ENCODE measurements at places on chromosomes 13 and 19.

GRCh38 chr13:30394751-30395191 is 27.5 kb upstream of the UBE2L5 start:
- no peak for DNase-seq

DNA sequence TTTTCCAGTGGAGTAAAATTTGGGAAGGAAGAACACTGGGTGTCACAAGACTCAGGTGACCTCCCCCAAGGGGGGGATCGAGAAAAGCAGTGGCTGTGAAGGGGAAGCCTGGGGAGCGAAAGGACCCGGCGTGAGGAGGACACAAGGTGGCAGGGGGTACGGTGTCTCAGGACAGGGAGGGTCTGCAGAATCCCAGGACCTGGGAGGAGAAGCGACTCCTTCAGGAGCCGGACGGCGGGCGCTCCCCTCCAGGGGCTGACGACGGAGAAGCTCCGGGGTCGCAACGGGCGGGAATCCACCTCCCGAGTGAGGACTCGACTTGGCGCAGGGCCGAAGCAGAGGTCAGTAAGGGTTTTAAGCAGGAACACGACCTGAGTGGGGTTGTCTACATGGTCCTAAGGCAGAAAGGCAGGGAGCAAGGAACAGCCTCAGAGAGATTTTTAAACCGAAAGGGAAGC is 529 bp downstream of the ZNF836 start:
- no peak for DNase-seq

GRCh38 chr13:39144941-39145533 is 106.8 kb downstream of the NHLRC3 start:
- DNase-seq, result no peak

DNA sequence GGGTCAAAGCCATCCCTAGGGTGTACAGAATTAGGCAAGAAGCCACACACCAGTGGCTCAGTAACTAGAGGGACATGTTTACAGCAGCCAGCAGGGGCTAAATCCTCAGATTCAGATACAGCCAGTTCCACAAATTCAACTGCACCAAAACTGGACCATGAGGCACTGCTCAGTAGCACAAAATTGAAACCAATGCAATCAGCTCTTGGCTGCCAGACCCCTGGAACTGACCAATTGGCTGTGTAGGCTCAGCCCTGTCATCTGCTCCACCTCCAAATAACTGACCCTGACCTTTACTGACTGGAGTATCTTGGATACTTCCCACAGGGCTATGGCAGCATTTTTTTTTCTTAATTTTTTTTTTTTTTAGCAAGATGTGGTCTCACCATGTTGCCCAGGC is 226.5 kb downstream of the FOXO1 start:
- no peak for DNase-seq

DNA sequence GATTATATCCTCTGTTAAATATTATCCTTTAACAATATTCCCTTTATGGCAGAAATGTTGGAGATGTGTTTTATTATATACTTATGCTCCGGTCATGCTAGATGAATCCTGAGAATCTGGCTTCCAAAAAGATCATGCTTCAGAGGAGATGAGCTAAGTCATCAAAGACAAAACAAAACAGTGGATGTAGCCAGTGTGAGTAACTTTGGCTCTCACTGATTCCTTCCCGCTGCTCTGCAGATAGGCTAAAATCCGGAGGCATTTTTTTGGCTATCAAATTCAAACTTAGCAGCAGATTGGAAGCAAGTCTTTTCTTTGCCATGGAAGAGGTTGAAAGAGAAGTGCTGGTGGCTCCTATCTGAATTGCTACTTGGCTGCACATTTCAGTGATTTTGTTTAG is 295.9 kb downstream of the GPC6 start:
- DNase-seq, result no peak
